Smooth muscle cell of bladder (primary cell): ENCODE measurements at places on chromosomes 16 and 17. TPM values are rescaled to one million over a fixed set of nuclear protein-coding genes. Genes with fewer than 3 reads are reported as not detected.

The CNGB1 gene
- not detected in 2 replicates for total RNA-seq

The FAM117A gene
- 1.8 TPM in 2 replicates for total RNA-seq

The ZNF385C gene
- under 0.01 TPM in 1 of 2 replicates, not detected in the other for total RNA-seq

The TSPAN10 gene
- total RNA-seq: 0.57 and 2.1 TPM in 2 replicates

The RNF157 gene
- 0.09 and 0.28 TPM in 2 replicates for total RNA-seq

The GLYR1 gene
- total RNA-seq: 33.1 and 42.1 TPM in 2 replicates

The KLHL10 gene
- total RNA-seq: 0.43 and 0.55 TPM in 2 replicates

The MYL4 gene
- total RNA-seq: 0.18 TPM in 1 of 2 replicates, not detected in the other

The KRTAP9-8 gene
- total RNA-seq: not detected in 2 replicates
